ENCODE measurements at places on chromosomes 3 and 15.

- no peak for DNase-seq
These were observed 18.9 kb downstream of the EBLN2 start for GRCh38 chr3:73080216-73080966.

- no peak for DNase-seq
These were observed 228.6 kb upstream of the IL12A start for GRCh38 chr3:159760046-159760445.

DNA sequence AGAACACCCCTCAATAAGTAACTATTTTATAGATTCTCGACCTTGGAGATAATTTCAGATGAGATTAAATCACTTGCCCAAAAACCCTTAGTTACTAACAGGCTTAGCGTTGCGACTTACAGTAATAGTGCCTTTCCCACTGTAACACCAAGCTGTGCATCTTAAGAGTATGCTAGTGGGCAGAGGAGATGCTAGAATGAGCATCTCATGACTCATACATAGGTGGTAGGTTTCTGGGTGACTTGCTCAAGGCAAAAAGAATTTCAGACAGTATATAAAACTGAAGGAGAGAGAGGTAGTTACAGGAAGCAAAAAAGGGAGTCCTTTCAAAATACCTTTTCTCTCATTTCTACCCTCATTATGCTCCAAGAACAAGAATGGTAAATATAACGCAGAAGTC, 3.9 kb downstream of the KATNBL1 start:
- no peak for DNase-seq

DNA sequence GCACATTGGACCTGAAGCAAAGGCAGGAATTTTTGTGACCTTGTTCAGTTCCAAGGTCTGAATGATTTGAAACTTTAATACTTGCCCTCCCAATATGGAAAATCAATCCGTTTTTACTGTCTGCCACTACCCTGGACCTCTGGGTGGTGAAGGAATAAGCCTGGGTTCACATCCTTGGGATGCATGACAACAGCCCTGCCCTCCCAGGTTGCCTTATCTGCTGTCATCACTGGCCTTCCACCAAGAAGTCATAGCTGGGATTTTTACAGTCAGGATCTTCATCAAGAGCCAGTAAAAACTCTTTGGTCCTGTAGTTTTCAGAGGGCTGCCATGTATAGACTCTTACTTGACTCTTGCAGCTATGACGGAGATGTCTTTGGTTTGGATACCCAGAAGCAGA, 128.6 kb downstream of the MYLK start:
- DNase-seq, result no peak

- no peak for DNase-seq
These were observed 51.0 kb downstream of the TPRA1 start for GRCh38 chr3:127539366-127540060.

DNA sequence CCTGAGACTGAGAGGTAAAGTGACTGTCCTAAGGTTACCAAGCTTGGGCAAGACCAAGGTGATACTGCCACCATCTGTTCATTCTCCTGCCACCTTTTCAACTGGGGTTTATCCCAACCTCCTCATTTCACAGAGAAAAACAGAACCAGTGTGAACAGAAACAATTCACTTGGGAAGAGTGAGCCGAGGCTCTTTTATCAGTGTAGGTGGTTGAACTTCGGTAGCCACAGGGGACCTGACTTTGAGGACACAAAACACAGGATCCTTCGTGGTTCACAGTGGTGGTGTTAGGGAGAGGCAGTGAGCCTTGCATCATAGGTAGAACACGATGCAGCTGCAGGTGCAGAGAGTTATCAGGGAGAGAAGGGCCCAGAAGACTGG, 72.8 kb upstream of the ICE2 start:
- DNase-seq, result no peak

DNA sequence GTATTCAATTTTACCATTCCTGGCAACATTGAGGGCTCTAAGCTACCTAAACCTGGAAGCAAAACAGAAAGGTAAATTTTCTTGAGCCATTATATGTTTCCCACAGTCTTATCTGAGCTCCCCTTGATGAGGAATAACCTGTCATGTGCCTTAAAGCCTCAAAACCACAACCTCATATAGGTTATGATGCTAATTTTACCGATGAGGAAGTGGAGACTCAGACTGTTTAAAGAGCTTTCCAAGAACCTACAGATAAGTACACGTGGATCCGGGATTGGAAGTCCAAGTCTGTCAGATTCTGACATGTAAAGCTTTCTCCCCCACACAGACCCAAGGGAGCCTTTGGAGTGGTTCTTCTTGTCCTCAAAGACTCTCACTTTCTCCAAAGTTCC, 140.5 kb downstream of the SEMA6D start:
- DNase-seq, result no peak

- no peak for DNase-seq
These were observed 65.1 kb downstream of the PPARG start for GRCh38 chr3:12353796-12354525.

DNA sequence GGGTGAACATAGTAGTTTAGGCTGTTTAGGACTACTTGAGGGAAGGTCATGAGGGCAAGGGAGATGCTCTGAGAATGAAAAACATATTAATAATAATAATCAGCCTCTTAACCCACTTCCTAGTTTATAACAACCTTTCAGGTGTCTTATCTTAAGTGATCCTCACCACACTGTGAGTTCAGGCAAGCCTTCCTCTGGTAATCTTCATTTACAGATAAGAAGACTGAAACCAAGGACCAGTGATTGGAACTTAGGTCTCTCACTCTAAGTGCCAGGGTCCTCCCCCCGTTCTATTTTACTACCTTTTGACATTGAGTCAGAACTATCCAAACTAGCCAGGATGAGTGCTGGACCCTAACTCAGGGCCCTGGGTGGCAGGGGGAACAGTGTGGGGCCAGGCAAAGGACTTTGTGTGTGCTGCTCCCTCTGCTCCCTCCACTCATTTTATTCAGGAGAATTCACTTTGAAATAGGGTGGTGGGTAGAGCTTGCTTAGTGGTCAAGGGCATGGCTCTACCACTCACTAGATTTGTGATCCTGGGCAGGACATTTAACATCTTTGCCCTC, 5.7 kb downstream of the NUTM1 start:
- no peak for DNase-seq

DNA sequence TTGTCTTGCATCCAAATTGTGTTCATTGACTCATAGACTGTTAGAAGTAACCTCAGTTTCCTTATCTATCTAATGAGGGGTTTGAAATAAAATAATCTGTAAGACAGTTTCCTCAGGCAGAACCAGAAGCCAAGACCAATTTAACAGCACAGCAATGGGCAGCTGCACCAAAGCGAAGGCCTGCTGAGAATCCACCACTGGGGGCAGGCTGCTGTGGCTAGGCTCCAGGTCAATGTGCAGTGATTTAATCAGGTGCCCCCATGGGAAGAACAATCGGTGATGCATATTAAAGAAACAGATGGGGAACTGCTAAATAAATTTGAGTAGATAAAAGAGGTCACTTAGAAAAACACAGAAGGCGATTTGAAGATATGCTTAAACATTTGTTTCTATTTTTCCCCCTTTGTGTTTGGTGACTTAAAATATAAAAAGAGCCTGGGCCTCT, 28.0 kb upstream of the TMOD3 start:
- DNase-seq, result no peak

- DNase-seq, result no peak
These were observed 54.8 kb upstream of the PIK3R4 start for GRCh38 chr3:130801473-130801872.

- no peak for DNase-seq
These were observed 71.9 kb downstream of the ARHGEF26 start for GRCh38 chr3:154193000-154193615.

- no peak for DNase-seq
These were observed 183.6 kb upstream of the ATP11B start for GRCh38 chr3:182609575-182610156.

GRCh38 chr15:95503640-95504225, 826.8 kb upstream of the NR2F2 start:
- no peak for DNase-seq
